ENCODE measurements at places on chromosomes 1 and 21.

- DNase-seq: no peak
Observed at GRCh38 chr1:242454262-242455051, 70.0 kb downstream of the PLD5 start.

- no peak for DNase-seq
Observed at GRCh38 chr1:31084782-31085569, 19.5 kb upstream of the PUM1 start.

DNA sequence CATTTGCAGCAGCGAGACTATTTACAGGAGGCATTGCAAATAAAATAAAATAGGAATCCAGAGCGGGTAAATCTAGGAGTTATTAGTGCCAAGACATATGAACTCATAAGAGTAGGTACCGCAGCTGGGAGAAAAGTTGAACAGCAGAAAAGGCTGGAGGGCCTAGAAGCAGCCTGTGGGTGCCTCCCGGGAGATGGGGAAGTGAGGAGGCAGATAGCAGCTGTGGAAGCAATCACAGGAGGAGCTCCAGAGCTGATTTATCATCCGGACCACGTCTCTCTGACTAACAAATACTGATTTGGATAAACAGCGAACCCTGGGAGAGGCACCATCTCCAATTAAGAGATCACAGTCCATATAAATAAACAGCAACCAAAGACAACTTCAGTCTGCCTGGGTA, 64.6 kb downstream of the BRINP2 start:
- no peak for DNase-seq

DNA sequence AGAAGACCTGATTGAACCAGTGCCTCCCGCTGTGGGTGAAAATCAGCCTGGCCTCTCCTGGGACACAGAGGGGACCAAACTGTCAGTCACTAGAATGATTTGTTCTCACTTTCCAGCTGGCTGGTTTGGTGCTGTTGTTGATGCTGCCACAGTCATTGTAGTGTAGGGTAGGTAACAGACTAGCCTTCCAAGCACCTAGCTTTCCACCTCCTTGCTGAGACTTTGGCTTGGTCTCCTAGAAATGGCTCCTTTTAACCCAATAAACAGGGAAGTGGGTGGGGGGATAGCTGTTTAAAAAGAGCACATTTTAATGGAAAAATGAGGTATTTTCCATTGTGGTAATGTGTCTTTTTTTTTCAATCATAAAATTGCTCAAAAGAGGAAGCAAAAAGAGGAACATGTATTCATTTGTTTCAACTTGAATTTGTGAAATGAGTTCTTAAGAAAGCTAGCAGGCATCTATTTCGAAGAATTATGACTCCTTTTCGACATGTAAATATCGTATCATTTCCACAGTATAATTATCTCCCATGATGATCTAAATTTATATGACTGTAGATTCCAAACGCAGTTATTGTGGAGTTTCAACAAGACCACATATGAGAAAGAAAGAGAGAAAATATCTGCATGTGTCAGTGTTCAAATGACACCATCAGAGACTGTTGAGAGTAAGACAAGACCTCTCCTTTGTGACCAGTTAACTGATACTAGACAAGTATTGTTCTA, 190.1 kb downstream of the HLX start:
- DNase-seq: no peak

DNA sequence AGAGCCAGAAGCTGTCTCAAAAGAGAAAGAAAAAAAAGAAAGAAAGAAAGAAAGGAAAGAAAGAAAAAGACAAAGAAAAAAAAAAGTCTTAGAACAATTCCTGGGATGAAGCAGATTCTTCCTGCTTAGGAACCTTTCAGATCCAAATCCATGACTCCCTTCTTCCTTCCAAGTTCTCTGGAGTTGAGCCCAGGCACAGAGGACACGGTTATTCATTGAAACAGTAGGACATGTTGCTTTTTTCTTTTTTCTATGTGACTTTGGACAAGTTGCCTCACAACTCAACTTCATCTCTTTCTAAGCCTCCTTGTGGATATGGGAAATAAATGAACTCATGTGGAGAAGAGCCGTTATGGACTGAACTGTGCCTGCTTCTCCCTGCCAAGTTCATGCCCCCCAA, 14.7 kb upstream of the TNFRSF8 start:
- no peak for DNase-seq

GRCh38 chr1:88398338-88398737, 285.7 kb upstream of the PKN2 start:
- no peak for DNase-seq

DNA sequence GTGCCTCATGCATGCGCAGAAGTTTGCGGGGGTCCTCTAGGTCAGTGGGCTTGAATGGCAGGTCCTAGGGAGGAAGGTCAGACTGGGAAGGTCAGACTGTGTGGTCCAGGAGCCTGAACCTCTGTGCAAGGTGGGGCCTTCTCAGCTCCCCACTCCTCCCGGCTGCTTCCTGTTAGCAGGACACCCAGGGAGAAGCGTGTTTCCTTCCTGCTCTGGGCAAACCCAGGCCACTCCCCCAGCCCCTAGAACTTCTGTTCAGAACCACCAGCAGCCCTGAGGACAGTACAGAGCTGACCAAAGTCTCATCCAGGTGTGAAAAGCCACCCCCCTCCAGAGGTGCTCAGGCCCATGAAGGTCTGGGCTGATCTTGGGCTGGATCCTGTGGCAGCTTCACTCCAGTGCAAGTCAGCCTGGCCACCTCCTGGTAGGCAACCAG, 29.9 kb downstream of the NAV1 start:
- DNase-seq: no peak

- no peak for DNase-seq
Observed at GRCh38 chr1:58881471-58881994, 97.7 kb upstream of the JUN start.

- no peak for DNase-seq
Observed at GRCh38 chr1:245608271-245608670, 453.5 kb downstream of the KIF26B start.

DNA sequence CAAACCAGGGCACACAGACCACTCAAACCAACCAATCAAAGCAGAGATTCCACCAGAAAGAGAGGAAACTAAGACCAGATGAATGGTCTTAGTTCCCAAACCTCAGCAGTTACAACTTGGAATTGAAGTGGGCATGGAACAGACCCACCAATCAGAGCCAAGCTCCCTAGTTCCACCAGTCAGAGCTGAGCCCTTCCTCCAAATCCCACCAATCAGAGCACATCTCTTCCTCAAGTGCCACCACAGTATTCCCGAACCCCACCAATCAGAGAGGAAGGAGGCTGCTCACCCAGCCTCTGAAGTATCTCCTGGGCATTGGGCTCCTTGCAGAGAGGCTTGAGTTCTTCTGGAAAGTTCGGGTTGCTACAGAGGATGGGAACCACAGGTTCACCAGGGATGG, 1.4 kb downstream of the GUCA2A start:
- no peak for DNase-seq

GRCh38 chr1:212688341-212689047, 11.1 kb downstream of the BATF3 start:
- no peak for DNase-seq

- peak; percentile 48 for DNase-seq
Observed at GRCh38 chr21:45555557-45556301, 13.5 kb upstream of the SLC19A1 start.

DNA sequence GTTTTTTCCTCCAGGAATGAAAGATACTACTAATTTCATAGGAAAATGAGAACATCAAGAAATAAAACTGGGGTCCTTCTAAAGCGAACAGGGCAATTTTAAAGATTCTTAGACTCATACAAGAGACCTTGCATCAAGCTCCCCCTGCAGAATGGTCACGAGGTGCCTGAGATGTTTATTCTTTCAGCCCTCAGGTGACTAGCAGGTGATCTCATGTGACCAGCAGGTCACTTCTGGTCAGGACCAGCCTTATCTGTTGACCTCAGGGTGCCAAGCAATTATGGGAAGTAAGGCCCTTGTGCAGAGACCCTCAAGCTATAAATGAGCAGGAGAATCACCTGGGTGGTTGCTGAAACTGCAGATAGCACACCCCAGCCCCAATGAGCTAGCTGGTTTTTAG, 20.6 kb upstream of the TMEM51 start:
- DNase-seq: no peak

GRCh38 chr1:117339866-117340700, 27.2 kb upstream of the MAN1A2 start:
- DNase-seq: peak; percentile 30

DNA sequence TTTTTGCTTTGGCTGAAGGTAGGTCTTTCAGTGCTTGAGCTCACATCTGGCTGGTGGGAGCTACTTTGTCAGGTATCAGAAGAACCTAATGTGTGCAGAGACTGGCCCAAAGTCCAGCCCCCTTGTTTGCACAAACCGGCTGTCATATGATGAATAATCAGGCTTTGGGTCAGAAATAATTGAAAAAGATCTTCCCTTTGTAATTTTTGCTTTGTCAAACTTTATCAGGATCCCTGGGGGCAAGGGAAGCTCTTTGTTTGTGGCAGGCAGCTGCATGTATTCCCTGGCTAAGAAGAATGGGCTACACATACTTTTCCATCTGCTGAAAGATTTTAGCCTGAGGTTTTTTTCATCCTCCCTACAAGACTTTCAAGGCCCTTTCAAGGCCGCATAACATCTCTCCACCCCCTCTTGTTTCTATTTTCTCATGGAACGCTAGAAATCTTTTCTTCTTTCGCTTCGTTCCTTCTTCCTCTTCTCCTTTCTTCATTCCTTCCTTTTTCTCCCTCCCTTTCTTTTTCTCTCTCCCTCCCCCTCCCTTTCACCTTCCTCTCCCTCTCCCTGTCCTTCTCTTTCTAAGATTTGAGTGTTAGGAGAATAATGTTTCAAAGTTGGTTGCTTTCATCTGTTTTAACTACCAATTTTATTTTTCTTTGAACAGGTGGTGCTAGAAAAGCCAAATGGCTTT, 25.5 kb downstream of the TUFT1 start:
- no peak for DNase-seq

- DNase-seq: no peak
Observed at GRCh38 chr21:22993144-22993543, 1994.9 kb downstream of the NCAM2 start.

- no peak for DNase-seq
Observed at GRCh38 chr1:16076865-16077238, 3.4 kb upstream of the FAM131C start.

GRCh38 chr1:87916965-87917364, 588.3 kb downstream of the LMO4 start:
- DNase-seq: no peak

GRCh38 chr1:4647391-4647790, 7.0 kb upstream of the AJAP1 start:
- DNase-seq: no peak

- DNase-seq: no peak
Observed at GRCh38 chr1:109292364-109292763, 9.4 kb upstream of the PSRC1 start.

DNA sequence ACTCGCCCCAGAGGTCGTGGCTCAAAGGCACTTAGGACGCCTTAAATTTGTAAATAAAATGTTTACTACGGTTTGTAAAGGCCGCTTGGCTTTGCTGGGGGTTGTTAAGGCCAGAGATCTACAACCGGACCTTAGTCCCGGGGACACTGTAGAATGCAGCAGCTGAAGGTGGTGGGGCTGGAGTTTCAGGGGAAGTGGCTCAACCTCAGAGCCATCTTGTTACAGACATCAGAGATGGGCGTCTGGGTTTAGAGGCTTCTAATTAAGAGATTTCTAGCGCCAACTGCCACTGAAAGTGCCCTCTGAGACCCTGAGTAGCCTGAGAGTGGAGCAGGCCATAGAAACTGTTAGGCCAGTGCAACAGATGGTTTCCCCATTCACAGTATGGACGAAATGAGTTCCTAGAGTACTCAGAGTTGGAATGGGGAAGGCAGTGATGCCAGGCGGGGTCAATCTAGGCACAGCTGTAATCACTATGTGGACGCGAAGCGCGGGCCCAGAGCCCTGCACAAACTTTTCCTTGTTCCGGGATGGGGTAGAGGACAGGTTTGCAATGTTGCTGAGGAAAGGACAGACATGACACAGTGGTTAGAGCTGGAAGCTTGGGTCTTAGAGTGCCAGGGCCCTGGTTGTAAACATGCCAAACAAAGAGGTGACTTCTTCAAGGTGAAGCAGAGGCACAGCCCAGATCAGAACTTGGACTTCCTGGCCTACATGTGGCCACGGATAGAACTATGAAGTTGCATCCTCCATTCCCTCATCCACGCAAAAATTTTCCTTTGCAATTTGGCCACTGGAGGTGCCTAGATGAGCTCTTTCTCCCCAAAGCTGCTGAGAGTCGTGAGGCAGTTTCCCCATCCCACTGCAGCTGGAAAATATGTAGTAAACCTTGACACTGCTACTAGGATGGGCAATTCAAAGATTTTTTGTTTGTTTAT, 6.0 kb downstream of the HLX start:
- no peak for DNase-seq

DNA sequence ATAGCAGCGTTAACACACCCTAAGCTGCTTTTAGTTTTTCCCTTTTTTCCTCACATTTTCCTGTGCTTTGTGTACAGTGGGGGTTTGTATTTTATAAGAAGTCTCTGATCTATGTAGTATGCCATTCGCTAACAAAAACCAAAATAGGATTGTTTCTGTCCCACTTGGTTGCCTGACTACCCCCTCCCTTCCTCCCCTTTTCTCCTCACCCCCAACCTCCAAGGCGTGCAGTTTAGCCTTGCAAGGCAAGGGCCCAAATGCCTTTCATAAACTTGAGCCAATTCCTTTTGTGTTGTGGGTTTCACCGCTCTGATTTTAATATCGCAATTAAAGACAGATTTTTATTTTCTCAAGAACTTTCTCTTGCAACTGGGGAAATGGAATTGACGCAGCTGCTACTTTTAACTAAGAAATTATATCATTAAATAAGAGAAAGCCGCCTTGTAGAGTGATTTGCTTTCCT, 276.9 kb downstream of the TM2D1 start:
- DNase-seq: no peak

GRCh38 chr1:65056234-65056633, 89.9 kb upstream of the JAK1 start:
- DNase-seq: no peak

- DNase-seq: no peak
Observed at GRCh38 chr1:18513995-18514394, 33.3 kb downstream of the KLHDC7A start.

GRCh38 chr1:218397752-218398339, 52.7 kb downstream of the TGFB2 start:
- DNase-seq: no peak

GRCh38 chr1:198160946-198161614, 4.3 kb downstream of the NEK7 start:
- no peak for DNase-seq

- DNase-seq: no peak
Observed at GRCh38 chr1:89907727-89908212, 86.9 kb downstream of the LRRC8D start.

- DNase-seq: no peak
Observed at GRCh38 chr1:118960026-118960561, 28.0 kb downstream of the TBX15 start.

GRCh38 chr1:159469921-159470533, 30.5 kb downstream of the OR10J1 start:
- no peak for DNase-seq

- DNase-seq: no peak
Observed at GRCh38 chr1:169957884-169958283, 64.2 kb upstream of the SCYL3 start.

DNA sequence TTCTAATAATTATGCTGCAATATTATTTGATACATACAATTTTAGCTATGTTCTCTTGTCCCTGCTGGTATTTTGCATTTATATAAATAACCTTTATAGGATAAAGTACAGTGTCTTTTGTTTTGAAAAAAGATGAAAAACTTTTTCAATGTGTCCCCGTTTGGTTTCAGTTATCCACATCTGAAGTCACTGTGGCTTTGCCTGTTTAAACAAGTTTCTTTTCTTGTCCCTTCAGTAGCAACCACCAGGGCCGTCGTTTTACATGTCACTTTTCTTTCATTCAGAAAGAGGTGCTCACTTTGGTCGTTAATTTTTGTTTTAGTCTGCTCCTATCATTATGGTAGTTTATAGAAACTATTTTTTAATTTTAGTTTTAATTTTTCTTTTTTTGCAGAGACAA, 41.4 kb downstream of the RABGAP1L start:
- DNase-seq: peak; percentile 4

GRCh38 chr1:1219341-1219740, 5.4 kb upstream of the TNFRSF4 start:
- peak; percentile 60 for DNase-seq

Data from CD4-positive, alpha-beta T cell treated with Interleukin-15 for 4 hours (primary cell).